Fibroblast of skin of abdomen (primary cell): ENCODE measurements at places on chromosomes 12 and 14.
A peak's percentile ranks its signal among the peaks of the same experiment; 100 is the strongest.

DNA sequence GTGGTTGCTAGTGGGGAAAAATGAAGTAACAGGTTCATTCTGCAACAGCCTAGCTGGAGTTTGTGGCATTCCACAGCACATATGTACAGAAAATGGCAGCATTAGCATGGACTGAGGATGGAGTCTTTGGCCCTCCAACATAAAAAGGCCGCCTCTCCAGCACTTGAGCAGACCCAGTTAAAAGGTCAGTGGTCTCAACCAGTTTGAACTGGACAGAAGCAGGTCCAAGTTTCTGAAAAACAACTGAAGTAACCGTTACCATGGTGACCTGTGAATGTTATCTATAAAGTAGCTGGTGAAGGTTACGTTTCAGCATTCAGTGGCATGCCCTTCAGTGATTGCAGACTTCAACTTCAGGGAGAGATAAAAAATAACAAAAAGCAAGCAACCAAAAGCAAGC lies 34.1 kb upstream of the OR10AD1 start:
- no peak for DNase-seq

DNA sequence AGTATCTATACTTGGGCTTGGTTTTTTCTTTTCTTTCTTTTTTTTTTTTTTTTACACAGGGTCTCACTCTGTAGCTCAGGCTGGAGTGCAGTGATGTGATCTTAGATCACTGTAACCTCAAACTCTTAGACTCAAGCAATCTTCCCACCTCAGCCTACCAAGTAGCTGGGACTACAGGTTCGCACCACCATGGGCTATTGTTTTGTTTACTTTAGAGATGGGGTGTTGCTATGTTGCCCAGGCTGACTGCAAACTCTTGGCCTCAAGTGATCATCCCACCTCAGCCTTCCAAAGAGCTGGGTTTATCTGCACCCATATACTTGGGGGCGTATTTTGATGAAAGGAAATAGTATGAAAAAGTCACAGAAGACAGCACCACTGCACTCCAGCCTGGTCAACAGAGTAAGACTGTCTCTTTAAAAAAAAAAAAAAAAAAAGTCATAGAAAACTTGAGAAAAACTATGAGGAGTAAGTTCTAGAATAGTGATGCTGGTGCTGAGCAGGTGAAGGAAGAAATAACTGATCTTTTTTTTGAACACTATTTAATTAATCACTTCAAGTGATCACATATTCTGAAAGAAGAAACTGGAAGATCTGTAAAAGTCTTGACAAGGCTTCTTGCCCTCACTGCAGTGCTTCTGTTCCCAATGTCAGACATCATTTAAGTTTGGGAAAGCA lies 53.8 kb upstream of the NPFF start:
- DNase-seq, result no peak

GRCh38 chr12:107478881-107479280 lies 206.7 kb upstream of the PWP1 start:
- DNase-seq, result peak; percentile 54

GRCh38 chr12:109678719-109679118 lies 34.9 kb upstream of the FAM222A start:
- DNase-seq, result no peak

DNA sequence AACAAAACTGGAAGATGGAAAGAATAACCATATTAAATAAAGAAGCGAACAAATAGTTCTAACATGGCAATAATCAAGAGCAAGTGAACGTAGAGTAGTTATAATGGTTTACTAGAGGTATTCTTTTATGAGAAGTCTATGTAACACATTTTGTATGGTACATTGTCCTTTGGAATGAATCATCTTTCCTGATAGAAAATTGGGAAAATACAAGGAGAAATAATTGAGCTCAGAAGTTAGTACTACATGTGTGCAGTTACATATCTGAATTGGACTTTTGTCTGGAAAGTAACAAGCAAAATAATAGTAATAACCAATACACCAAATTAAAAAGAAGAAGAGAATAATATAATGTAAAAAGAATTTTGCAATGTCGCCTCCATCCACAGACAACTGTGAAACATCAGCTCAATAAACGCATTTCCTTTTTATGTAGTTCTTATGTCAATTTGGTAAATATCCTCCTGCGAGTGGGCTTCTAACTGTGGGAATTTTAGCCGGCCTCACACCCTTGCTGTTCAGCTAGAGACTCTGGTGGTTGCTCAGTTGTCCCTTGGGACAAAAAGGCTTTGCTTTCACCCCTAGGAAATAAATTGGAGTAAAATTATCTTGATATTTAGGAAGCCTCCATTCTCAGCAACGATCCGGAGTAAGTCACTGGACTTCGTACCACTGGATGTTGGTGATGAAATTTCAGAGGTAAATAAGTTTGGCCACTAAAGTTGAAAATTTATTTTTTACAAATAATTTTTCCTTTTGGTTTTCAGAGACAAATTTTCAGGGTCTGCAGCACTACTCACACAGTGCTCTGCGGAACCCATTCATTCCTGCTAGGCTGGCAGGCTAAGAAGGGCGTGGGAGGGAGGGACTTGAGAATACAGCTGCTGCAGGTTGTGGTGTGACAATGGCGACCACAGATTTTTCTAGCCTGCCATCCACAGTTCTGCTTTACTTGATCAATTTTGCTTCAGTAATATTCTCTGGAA lies 1.1 kb upstream of the TUBA1A start:
- no peak for DNase-seq

DNA sequence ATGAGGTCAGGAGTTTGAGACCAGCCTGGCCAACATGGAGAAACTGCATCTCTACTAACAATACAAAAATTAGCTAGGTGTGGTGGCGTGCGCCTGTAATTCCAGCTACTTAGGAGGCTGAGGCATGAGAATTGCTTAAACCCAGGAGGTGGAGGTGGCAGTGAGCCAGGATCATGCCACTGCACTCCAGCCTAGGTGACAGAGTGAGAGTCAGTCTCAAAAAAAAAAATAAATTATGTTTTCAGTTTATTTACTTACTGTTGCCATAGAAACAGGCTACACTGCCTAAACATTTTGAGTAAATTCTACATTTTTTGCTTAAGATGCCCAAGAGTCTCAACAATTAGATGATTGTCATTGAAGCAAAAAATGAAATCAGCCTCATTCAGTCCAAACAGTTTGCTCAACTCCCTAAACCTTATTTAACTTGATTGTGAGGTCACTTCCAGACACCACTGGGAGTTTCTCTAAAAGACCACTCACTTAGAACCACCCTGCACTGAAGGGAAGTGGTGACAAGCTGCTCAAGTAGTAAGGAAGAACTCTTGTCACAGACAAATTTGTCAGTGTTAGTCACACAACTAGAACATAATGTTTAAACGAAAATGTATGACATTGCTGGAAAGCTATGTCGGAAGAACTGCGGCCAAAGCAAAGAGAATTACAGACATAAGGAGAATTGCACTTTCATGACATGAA lies 9.8 kb upstream of the GNPNAT1 start:
- DNase-seq, result peak; percentile 80

DNA sequence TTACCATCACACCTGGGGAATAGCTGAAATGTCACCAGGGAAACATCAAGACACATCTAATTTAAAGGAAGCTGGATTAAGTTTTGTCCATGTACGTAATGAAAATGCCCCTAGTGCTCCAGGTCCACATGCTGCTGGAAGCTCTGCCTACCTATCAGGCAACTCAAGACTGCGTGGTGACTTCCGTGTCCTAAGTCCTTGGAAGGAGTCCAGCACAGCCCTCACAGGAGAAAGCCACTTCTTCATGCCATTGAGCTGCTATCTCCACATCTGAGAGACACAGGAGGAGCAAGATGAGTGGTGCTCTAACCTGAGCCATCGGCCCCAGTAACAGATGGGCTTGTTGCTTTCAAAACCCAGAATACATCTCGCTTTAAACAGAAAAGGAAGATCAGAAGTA lies 316.4 kb downstream of the DPF3 start:
- DNase-seq, result no peak

- peak; percentile 65 for DNase-seq
Measured at GRCh38 chr14:99568567-99569560, 35.1 kb downstream of the CCDC85C start.

GRCh38 chr12:53791735-53792326 lies 40.1 kb upstream of the CISTR start:
- no peak for DNase-seq

DNA sequence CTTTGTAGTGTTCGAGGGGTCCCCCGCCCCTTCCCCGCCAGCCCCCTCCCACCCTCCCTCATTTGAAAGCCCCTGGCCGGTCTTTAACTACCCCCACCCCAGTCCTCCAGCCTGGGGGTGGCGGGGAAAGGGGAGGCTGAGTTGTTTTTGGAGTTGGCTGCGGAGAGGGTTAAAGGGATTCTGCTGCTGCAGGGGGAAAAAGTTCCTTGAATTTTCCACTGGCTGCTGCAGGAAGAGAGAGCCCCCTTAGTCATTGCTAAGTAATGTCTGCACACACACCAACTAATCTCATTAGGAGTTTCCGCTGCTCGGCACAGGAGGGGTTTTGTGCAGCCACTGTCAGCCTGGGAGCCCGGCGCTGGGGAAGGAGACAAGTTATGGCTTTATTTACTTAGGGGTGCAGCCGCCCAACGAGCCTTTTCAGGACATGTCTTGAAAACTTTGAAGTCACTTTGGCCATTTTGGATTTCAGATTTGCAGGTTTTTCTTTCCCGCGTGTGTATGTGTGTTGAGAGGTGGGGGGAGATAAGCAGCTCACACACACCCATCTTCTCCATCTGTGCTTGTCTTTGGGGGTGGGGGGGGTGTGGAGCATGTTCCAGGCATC lies 1.8 kb downstream of the ELK3 start:
- peak; percentile 88 for DNase-seq

GRCh38 chr12:89691659-89692058 lies 17.0 kb downstream of the ATP2B1 start:
- no peak for DNase-seq

- no peak for DNase-seq
Measured at GRCh38 chr12:98504368-98504617, 11.1 kb upstream of the TMPO start.

DNA sequence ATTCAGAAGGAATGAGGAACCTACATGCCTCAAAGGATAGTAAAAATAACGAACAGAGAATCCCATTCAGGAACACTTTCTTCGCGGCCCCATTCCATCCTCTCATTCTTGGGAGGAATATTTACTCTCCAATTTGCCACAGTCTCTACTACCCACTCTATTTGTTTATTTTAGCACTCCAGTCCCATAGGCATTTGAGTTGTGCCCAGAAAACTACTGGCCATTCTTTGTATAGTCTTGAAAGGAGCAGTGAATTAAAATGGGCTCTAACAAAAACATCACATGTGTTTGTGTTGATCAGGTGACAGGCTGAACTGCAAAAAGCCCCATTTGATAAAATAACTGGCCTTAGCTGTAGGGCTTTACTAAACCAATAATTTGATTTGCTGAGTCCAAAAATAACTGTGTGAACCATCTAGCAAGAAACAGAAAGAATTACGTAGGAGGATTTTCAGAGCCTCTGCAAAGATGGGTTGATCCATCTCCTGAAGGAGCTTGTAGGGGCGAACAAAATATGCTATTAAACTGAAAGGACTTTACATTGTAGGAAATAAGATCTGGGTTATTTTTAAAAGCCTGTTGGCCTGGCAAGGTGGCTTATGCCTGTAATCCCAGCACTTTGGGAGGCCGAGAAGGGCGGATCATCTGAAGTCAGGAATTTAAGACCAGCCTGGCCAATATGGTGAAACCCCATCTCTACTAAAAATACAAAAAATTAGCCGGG lies 142.3 kb upstream of the CPNE8 start:
- DNase-seq, result no peak

DNA sequence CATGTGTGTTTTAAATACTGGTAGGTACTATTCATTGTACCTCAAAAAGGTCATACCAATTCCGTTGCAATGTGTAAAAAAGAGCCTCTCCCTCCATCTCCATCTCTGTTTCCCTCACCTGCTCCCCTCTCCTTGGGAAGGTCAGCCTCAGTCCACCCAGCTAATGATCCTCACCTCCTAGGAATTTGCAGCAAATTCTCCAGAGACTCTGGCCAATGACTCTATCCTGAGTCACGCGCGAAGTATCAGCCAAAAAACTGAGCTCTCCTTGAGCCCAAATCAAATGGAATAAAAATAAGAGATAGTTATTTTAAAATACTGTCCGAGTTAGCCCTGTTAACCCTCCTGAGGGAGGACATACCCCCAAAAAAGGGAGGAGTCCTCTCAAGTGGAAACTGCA lies 148.4 kb downstream of the DPF3 start:
- peak; percentile 88 for DNase-seq

DNA sequence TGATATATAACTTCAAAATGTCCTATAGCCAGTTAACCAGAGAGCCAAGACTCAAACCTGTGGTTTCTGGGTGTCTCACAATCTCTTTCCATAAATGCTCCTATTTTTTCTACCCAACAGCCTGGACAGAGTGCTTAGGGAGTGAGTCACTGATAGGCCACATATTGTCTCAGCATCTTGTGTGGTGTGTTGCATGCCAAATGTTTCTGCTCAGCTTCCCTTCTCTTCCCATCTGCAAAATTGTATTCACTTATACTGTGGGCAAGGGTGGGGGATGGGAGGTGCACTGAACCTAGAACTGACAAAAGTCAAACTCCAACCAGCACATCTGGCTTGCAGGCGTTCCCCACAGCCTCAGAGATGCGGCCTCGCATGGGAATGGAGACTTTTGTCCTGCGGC lies 123.3 kb downstream of the KCNA5 start:
- DNase-seq, result peak; percentile 99

GRCh38 chr12:114686773-114687500 lies 3.0 kb upstream of the TBX3 start:
- no peak for DNase-seq

DNA sequence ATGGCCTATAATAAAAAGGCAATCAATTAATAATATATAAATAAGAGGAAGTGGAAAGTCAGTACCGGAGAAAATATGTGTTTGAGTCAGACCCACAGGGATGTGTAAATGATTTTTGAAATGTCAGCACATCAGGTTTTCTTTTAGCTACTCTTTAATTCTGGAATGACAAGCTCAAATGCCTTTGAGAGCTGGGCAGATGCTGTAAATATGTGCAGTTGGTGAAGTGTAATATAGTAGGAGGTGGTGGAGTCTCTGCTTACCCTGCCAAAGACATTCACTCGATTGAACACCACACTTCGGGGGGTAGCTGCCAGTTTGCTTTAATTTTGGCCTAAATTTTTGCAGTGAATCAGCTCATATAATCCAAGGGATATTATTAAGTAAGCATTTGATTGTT lies 93.0 kb downstream of the PLEKHA5 start:
- peak; percentile 67 for DNase-seq

- DNase-seq, result peak; percentile 33
Measured at GRCh38 chr14:100246809-100247428, 8.0 kb downstream of the YY1 start.

DNA sequence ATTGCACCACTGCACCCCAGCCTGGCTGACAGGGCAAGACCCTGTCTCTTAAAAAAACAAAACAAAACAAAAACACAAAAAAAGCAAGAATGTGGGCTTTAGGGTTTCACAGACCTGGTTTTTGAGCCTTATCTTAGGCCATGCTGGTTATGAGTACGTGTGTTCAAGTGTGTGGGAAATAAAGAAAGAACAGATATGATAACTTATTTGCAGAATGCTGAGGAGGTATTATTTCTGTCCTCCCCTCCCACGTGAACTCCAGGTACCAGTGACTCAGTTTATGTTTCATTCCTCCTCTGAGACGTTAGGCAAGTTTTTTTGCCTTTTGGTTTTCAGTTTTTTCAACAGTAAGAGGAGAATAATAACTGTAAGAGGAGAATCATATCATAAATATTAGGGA lies 49.3 kb downstream of the PCNX1 start:
- no peak for DNase-seq

GRCh38 chr12:113071135-113072112 lies 14.9 kb downstream of the DTX1 start:
- DNase-seq, result no peak

- DNase-seq, result peak; percentile 18
Measured at GRCh38 chr12:57603815-57604453, 690 bp upstream of the DTX3 start.
